ENCODE measurements at places on chromosomes 5 and 9. TPM values are rescaled to one million over a fixed set of nuclear protein-coding genes. Genes with fewer than 3 reads are reported as not detected.

DNA sequence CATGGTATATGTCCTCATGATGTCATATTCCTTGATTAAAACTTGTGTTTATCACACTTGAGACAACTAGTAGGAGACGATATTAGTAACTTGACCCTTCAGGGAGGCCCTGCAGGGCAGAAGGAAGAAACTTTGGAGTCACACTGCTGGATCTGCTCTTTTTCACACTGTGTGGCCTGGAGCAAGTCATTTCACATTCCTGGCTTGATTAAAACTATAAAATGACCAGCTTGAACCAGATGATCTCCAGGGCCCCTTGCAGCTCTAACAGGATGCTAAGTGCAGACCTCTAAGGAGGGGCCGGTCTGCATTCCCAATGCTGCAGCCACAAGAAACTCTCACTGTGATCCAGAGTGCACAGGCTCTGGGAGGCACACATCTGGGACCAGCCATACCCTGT lies 146.4 kb upstream of the ZNF366 start:
- H3K27ac ChIP-seq: peak overlapping the region; percentile 17
- no peaks in the 10 kb centered on the region for H3K4me1 ChIP-seq
- no peaks in the 10 kb centered on the region for H3K36me3 ChIP-seq
- no peak overlapping the region for H3K4me3 ChIP-seq

DNA sequence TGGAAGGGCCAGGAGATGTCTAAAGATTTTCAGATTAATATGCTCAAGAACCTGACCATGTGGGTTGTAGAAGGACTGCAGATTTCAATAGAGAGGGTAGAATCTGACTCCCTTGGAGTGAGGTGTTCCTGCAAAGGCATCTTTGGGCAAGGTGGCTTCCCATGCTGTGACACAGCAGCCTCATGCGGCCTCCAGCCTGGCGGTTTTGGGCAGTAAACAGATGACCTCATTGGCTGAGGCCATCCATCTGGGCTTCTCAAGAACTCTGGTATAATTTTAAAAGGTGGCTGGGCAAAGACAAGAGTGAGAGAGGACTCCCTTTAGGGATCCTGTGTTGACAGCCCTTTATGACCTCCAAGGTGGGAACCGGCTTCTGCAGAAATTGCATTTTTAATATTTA lies 90.3 kb upstream of the ERCC6L2 start:
- peaks cover 4% of the 10 kb centered on the region for H3K4me1 ChIP-seq
- no peak for DNase-seq
- H3K36me3 ChIP-seq: no peaks in the 10 kb centered on the region
- H3K4me3 ChIP-seq: no peak overlapping the region

DNA sequence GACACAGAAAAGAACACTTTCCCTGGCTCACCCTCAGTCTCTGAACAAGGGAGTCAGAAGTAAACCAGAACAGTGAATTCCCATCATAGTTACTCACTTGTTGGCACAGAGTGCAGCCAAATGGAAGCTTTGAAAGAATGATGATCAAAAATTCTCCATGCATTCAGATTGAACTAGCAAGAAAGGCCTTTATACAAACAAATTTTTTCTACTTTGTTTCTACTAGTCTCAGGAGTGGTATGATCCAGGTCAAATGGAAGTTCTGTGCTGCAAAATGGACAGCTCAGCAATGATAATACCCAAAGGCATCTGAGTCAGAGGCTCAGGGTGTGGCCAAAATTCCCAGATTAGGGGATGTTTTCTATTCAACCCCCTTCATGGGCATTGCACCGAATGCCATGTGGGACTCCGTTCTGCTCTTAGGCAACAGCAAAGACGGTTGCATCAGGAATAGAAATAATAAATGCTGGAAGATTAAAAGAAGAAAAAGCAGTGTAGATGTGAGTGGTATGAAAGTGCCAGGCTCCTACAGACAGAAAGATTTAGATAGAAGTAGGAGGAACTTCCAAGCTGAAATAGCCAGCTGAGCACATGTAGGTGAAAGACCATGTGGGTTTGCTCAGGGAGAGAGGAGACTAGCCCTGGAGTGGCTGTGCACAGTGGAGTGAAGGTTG lies 24.0 kb upstream of the ASPN start:
- H3K36me3 ChIP-seq: no peaks in the 10 kb centered on the region
- no peak overlapping the region for H3K4me3 ChIP-seq
- H3K4me1 ChIP-seq: peaks cover 72% of the 10 kb centered on the region

DNA sequence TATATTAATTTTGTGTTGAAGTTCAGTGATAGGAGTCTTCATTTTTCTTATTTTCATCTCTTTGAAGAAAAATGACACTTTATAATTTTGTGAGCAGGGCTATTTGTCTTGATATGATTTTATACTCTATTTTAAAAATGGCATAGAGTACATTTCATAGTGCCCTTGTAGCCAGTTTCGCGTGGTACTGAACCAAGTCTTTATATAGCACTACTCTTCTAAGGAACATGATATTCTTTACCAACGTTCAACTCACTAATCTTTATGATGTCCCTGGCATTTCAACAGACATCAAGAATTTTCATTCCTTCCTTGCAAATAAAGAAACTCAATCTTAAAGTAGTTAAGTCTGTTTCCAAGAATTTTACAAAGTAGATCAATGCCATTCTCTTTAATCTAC lies 41.5 kb upstream of the HOMER1 start:
- H3K4me1 ChIP-seq: no peaks in the 10 kb centered on the region
- H3K36me3 ChIP-seq: no peaks in the 10 kb centered on the region
- no peak overlapping the region for H3K27ac ChIP-seq
- no peaks in the 10 kb centered on the region for H3K27me3 ChIP-seq
- no peak for DNase-seq
- H3K4me3 ChIP-seq: no peak overlapping the region

Gene ZCCHC9
- 27.6 TPM for polyA plus RNA-seq

Gene TSSK1B
- polyA plus RNA-seq: not detected

Data from sigmoid colon (tissue), 7 donors.